ENCODE measurements at places on chromosomes 6 and 20.

- no peak for DNase-seq
Measured at GRCh38 chr6:146526192-146526591, 17.4 kb upstream of the RAB32 start.

GRCh38 chr20:7387638-7388193 is 552.5 kb downstream of the HAO1 start:
- DNase-seq: no peak

DNA sequence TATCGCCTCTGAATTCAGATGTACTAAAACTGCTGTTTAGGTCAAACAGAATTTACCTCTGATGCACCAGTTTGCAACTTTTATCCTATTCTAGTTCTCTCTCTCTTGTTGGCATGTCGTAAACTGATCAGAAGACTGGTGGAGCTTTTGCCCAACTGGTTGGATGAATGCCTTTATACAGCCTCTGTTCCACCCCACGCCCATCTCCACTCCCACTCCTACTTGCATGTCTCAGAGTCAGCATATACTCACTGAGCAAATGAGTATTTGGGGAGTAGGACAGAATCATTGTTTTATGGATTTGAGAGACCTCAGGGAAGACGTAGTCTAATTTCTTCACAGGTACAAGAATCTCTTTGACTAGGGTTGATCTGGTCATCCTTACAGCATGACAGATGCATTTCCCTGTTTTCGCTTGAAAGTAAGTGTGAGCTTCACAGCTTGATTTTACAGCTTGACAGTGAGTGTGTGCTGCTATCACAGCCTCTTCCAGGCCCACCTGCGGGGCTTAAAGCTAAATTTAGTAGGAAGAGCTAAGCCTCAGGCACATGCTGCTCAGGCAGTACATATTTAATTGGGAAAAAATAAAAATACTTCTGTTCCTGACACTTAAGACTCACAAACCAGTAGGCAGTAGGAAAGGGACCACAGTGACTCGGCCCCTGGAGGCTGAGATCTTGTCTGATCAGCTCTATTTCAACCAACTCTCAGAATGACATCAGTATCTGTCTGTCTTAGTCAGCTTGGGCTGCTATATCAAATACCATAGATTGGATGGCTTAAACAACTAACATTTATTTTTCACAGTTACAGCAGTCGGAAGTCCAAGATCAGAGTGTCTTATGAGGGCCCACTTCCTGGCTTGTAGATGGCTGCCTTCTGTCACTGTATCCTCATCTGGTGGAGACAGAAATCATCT is 30.4 kb downstream of the TRMT6 start:
- DNase-seq: no peak

GRCh38 chr6:150036081-150036480 is 10.7 kb upstream of the RAET1L start:
- DNase-seq: no peak

DNA sequence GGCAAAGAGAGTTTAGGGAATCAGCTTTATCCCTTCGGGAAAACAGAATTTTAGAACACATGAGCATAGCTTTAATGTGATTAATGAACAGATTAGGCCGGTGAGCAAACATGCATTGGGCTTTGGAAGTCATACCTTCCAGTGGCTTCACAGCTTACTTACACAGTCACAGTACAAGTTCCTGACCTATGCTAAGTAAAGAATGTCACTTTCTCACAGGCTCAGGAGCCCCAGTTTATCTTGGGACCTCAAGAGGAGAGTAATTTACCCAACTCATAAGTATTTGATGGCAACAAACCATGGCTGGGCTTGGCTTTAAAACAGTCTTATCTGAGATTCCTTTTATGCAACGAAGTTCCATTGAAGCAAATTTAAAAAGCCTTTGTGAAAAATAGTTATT is 195.9 kb downstream of the AKAP7 start:
- no peak for DNase-seq

DNA sequence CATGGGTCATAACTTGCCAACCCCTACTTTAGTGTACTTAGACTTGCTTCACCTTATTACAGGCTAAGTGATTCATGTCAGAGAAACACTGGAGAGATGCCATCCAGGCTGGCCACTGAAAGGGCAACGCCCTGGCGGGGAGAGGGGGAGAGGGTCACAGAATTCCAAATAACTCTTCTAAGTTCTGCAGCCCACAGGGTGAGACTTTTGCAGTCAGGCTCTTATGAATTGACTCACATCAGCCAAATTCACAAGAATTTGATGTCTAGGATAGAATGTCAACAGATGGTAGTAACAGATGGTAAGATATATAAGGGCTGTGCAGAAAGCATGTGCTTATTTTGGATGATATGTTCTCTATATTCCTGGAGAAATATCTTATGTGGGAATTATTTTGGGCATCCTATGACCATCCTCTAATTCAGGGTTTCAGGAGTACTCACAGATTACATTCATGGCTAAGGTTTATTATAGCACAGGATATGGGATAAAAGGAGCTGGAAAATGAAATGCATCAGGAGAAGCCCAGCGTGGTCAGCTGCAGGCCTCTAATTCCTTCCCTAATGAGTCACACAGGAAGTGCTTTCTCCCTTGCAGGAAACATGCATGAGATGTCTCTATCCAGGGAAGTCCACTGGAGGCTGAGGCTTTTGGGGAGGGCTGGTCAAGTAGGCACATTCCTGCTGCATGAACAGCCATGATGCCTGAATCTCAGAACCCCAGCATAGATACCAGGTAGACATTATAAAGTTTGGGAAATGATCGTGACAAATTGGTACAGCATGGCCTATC is 58.7 kb upstream of the RIN2 start:
- no peak for DNase-seq

DNA sequence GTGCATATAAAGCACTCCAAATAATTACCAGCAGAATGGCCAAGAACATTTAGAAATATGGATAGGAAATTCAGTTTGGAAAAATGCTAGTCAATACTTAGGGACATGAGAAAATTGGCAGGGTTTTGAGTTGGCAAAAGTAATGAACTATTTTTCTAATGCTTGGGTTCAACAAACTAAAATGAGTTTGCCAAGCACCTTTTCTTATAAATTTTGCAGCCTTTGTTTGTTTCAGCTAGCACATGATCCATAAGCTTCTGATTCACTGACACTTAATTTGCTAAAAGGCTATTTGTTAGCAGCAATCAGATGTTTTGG is 324.8 kb downstream of the QKI start:
- no peak for DNase-seq

DNA sequence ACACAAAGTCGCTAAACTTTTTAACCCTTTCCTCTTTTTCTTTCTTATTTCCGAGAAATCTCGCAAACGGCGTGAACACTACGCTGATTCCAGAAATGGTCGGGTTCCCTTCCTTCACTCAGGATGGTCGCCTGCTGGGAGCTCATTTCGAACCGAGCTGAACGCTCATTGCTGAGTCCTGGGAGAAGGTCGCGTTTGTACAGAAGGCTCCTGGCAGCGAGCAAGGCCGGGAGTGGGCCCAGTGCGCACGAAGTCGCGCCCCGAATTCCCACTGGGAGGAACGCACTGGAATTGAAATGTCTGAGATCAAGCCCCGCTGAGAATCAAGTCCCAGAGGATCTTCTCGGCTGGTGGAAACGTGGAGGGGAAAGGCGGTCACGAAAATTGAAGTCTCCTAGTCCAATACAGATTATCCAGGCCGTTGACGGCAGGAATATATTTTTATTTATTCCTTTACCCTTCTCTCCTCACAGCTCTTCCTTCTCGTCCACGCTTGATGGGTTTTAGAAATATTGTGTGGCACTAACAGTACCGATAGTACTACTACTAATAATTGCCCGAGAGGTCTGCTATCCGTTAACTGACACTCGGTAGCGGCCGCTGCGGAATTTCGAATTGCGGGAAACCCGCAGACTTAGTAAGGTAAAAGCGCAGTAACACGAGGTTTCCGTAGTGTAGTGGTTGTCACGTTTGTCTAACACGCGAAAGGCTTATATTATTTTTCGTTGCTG is 207.2 kb upstream of the ZNF184 start:
- no peak for DNase-seq

- no peak for DNase-seq
Measured at GRCh38 chr6:7697820-7698623, 27.9 kb upstream of the BMP6 start.

- DNase-seq: no peak
Measured at GRCh38 chr6:118963003-118963402, 28.0 kb upstream of the MCM9 start.

GRCh38 chr20:25316506-25317190 is 68.8 kb downstream of the PYGB start:
- DNase-seq: no peak

DNA sequence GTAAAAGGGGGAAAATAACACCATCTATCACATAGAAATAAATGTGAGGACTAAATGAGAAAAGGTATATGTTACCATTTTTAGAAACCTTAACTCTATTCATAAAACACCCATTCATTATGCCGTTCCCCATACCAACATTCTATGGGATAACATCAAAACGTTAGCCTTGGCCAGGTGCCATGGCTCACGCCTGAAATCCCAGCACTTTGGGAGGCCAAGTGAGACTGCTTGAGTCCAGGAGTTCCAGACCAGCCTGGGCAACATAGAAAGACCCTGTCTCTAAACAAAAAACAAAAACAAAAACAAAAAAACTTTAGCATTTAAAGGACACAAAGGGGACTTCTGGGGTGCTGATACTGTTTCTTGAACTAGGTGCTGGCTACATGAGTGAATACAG is 1.3 kb downstream of the PIGU start:
- no peak for DNase-seq

DNA sequence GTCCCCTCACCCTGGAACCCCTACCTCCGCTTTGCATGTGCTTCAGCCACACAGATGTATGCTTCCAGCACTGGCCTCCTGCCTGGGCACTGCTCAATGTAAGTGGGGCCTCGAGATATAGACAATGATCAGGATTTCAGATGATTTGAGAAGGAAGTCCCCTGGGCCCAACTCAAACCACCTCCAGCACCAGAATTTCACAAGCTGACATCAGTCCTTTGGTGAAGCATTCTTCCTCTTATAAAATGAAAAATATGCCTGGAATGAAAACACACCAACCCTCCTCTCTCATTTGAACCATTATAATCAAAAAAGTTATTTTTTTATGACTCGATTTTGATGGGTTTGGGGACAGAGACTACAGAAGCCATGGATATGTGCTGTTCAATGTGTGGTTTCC is 48.5 kb downstream of the BTBD3 start:
- DNase-seq: no peak

GRCh38 chr20:48661575-48662455 is 166.0 kb downstream of the PREX1 start:
- DNase-seq: no peak

GRCh38 chr6:131293472-131293911 is 158.2 kb downstream of the AKAP7 start:
- DNase-seq: no peak

GRCh38 chr20:12077875-12078274 is 160.2 kb downstream of the BTBD3 start:
- no peak for DNase-seq

- no peak for DNase-seq
Measured at GRCh38 chr6:3811191-3811590, 38.0 kb upstream of the FAM50B start.

- DNase-seq: no peak
Measured at GRCh38 chr6:127879685-127880084, 21.2 kb downstream of the THEMIS start.

DNA sequence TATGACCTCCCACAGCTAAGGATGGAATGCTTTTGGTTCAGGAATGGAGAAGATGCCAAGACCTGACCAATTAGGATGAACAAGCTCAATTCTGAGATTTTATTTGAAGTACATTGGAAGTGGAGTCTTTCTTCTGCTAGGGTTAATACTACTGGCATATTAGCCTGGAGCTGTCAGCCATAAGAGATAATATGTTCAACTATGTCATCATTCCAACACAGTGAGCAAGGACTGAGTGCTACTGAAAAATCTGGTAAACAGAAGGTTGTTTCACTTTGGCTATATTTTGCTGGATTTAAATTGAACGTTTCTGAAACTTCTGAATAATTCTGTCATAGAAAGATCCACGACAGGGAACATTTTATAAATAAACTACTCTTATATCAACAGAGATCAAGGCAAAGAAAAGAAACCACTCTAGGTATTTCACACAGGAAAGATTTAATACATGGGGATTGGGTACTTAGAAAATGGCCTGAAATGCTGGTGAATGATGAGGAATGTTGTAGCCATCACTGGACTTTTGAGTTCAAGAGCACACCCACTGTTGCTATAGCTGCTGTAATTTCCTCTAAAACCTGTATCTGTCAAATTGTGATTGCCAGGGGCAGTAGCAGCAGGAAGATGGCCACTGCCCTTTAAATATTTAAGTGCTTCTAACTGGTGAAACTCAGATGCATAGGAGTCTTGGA is 200.5 kb downstream of the PLCB4 start:
- no peak for DNase-seq

DNA sequence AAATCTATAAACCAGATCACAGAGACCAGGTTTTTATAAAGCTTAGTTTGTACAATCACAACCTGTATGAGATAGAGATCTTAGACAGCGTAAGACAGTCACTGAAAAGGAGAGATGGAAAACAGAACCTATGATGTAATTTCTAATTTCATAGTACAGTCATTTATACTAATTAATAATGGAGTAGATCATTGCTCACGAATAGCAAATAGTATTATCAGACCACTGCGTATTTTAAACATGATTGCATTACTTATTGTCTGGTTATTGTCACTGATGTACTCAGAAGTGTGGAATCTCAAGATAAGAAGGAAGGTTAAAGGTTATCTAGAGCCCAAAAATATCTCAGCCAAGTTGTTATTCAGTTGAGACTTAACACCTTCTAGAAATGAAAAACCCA is 115.6 kb downstream of the KHDC1L start:
- DNase-seq: no peak

DNA sequence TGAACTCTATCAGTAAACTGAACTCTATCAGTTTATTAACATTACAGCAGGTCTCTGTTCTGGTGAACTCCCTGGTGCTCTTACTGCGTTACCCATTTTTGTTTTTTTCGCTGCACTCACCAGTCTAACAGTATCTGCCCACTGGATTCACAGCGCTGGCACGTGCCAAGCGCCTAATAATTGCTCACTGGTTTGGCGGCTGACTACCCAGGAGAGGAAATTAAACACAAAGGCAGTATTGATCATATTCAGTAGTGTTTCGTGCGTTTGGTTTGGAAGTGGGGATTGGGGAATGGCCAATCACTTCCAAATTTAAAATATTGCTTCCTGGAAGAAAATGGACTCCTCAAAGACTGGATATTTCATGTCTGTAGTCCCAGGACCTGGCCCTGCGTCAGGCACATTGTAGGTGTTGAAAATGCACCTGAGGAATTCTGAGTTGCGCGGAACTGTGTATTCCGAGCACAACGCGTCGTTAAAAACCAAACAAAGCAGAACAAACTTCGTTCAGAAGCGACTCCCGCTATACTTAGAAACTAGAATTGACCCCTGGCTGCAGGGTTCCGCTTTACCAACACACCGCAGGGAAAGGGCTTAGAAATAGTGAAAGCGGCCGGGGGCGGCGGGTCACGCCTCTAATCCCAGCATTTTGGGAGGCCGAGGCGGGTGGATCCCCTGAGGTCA is 1.1 kb upstream of the RPS12 start:
- DNase-seq: peak; percentile 50

DNA sequence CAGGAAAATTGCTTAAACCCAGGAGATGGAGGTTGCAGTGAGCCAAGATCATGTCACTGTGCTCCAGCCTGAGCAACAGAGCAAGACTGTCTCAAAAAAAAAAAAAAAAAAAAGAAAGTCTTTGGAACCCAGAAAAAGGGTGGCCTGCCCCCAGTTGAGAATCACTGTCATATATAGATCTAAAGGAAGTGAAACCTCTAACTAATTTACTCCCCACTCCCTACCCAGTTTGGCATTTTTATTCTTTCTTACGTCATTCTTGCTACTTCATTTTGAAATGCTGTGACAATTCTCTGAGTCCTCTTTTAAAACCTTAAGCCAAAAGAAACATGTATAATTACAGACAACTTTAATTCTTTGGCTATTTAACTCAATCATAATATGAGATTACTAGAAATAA is 254.8 kb downstream of the CDC5L start:
- no peak for DNase-seq

All from NCI-H748 treated with DMSO at 0.1 percent for 48 hours (cell line).